NCI-H1417 (cell line): ENCODE measurements at places on chromosomes 1 and 21.

- DNase-seq, result no peak
Observed at GRCh38 chr1:246448373-246448772, 58.7 kb downstream of the SMYD3 start.

- no peak for DNase-seq
Observed at GRCh38 chr1:58058323-58058722, 488.2 kb downstream of the OMA1 start.

GRCh38 chr1:87334351-87335174 lies 5.9 kb downstream of the LMO4 start:
- peak; percentile 80 for DNase-seq

DNA sequence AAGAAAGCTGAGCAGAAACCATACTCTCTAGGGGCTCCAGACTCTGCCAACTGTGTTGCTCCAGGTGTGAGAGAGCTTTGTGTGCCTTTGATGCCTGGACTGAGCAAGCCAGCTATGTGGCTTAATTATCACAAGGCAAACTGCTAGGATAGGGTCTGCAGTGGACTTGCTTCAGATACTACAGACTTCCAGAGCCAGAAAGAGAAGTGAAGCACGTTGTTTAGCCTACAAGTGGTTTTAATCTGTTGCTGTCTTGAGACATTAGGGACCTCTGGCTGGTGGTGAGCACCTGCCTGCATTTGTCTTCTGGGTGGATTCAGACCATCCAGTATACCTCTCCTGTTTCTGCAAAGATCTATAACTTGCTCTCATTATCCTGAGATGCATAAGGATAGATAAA lies 353.4 kb upstream of the PLXNA2 start:
- DNase-seq, result peak; percentile 14

DNA sequence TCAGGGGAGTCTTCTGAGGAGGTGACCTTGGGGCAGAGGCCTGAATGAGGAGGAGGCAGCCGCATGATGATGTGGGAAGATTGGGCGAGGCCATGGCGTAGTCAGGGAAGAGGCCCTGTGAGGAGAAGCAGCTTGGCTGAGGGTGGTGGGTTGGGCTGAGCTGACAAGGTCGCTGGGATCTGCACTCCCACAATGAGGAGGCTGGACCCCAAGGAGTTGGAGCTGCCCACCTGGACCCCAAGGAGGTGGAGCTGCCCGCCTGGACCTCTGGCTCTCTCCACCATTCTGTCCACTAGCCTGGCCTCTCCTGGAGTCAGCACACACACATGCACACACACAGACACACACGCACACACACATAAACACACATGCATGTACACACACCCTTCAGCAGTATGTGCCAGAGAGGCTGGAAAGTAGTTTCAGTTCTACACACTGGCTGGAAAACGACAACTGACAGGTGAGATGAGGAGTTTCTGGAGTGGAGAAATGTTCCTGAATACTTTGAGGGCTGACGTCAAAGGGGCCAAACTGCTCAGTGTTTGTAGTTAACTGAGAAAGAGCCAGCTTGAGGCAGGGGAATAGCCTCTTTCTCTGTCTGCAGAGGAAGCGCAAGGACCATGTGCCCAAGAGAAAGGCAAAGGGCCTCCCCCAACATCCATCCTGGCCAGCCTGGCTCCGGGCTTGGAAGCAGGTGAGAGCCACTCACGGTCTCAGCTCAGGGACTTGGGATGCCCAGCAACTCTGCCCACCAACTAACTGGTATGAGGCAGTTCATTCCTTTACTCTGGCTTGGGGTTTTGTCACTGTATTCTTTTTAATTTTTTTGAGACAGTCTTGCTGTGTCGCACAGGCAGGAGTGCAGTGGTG lies 7.1 kb downstream of the SMPDL3B start:
- DNase-seq, result no peak

GRCh38 chr1:112628516-112628915 lies 8.9 kb downstream of the CAPZA1 start:
- DNase-seq, result no peak

DNA sequence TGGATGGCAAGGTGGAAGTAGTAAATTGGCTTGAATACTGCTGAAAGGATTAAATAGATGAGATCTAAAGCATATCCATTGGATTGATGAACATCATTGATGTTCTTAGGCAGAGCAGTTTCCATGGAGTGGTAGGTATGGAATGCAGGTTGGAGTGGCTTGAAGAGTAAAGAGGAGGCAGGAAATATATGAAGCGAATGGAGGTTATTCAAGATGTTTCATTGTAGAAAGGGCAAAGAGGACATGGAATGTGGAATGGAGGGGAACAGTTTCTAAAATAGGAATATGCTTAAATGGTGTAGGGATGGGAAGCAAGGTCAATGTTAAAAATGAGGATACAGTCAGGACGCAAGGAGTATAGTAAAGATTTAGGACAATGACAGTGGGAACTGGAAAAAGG lies 6.1 kb downstream of the OSBPL9 start:
- DNase-seq, result peak; percentile 19

GRCh38 chr1:201515062-201515750 lies 8.3 kb upstream of the CSRP1 start:
- DNase-seq, result no peak

DNA sequence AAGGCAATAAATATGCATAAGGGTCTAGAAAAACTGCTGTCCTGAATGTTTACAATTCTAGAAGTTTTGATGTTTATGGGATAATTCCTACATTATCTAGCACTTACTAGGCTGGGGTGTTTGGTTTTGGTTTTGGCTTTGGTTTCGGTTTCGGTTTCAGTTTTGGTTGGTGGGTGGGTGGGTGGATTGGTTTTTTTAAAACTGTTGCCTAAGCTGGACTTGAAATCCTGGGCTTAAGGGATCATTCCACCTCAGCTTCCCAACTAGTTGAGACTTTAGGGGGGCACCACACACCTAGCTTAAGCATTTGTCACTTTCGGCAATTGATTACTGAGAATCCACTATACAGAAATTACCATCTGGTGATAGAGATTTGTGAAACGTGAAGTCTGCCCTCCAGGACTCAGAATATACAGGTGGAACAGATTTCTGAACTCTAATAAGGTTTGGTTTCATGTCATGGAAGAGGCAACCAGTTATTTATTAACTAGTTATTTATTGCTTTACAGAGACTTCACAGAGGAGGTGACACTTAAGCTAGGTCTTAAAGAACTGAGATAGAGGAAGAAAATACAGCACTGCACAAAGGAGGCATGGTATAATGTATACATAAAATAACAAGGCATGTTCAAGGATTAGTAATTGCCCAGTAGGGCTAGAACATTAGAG lies 69.6 kb downstream of the PIK3R3 start:
- DNase-seq, result no peak

GRCh38 chr1:24540906-24541710 lies 14.8 kb upstream of the NCMAP start:
- DNase-seq, result no peak

DNA sequence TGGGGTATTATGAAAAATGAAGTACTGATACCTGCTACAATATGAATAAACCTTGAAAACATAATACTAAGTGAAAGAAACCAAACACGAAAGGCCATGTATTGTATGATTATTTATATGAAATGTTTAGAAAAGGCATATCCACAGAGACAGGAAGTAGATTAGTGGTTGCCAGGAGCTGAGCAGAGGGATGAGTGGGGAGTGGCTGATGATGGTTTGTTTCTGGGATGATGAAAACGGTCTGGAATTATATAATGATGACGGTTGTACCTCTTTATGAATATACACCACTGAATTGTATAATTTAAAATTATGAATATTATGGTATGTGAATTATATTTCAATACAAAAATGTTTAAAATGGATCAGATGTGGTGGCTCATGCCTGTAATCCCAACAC lies 63.8 kb upstream of the MPC2 start:
- no peak for DNase-seq

- peak; percentile 85 for DNase-seq
Observed at GRCh38 chr1:31548907-31549808, 27.2 kb upstream of the TINAGL1 start.

DNA sequence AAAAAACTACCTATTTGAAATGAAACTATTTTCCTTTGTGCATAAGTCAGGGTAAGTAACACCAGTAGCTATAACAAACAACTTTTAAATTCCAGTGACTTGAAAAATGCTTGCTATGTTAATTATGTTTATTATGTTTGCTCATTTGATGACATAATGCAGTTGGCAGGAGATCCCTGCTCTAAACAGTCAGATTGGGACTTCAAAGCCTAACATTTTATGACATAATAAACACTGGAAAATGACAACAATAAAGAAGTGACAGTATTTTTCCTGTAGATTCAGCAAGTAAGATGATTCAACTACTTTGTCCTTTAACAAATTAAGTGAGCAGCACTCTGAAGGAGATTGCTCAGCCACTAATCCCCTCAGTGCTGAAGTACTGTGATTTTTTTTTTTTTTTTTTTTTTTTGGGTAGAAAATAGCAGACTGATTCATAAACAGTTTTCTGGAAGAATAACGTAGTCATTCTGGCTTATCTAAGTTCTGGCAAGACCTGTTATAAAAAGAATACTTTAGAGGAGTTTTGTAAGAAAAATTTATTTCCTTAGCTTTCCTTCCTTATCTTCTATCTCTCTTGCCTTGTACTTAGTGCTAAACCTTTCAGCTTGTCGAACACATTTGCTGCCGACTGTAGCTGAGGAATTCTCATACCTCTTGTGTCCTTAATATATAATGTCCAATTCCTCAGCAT lies 207.2 kb downstream of the PTGER3 start:
- no peak for DNase-seq

DNA sequence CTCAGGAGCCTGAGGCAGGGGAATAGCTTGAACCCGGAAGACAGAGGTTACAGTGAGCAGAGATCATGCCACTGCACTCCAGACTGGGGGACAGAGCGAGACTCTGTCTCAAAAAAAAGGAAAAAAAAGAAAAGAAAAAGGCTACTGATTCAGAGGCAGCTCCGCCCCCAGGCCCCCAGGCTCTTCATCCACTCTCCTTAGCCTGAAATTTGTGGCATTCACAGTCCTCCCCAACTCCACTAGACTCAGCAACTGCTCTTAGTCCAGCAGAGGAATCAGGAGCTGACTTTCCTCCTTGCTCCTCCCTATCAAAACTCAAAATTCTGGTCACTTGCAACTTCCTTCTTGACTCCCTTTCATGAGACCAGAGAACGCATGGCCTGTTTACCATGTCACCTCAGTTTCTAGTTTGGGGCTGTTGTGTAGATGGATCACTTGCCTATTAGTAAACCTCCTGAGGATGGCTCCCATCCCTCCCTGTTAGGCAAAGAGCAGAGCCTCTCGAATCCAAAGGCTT lies 27.1 kb downstream of the PCAT6 start:
- no peak for DNase-seq

- no peak for DNase-seq
Observed at GRCh38 chr1:231719485-231720183, 93.0 kb downstream of the DISC1 start.

DNA sequence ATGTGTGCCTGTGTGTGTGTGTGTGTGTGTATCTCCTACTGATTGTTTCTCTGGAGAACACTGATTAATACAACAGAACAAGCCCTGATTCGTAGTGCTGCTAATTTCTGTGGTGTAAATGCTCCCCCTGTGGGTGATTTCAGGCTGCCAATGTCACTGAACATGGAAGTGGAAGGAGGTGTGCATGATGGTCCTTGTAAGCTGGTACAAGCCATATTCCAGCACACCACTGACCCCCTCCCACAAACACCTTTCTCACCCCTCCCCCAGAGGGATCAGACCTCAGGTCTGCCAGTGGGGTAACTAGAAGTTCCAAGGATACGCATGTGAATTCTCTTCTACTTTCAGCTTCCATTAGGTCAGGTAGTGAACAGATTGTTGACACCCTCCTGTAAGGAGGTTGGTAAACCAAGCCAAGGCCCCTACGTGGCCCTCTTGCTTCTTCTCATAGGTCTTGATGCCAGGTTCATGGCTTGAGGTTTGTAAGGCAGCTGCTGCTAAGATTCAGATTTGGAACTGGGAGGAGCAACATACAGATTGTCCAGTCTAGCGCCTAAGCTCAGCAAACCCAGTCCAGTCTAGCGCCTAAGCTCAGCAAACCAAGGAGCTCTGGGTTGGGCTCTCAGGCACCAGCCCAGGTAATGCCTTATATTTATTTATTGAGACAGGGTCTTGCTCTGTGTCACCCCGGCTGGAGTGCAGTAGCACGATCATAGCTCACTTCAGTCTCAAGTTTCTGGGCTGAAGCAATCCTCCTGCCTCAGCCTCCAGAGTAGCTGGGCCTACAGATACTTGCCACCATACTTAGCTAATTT lies 38.7 kb downstream of the DHCR24 start:
- no peak for DNase-seq

DNA sequence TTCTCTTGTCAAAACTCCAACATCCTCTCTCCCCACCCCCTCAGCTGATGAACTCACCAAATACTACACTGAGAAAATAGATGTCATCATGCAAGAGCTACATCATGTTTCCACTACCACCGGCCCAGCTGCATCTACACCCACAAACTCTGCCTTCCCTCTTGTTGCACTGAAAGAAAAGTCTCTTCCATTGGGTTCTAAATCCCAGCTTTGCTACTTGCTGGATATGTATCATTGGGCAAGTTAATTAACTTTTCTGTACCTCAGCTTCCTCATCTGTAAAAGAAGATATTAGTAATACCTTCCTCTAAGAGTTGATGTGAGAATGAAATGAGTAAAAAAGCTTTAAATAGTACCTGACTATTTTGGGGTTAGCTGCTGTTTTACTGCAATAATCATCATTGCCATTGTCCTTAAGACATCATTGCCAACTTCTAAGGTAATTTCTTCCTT lies 108.6 kb downstream of the OLFML2B start:
- DNase-seq, result no peak

DNA sequence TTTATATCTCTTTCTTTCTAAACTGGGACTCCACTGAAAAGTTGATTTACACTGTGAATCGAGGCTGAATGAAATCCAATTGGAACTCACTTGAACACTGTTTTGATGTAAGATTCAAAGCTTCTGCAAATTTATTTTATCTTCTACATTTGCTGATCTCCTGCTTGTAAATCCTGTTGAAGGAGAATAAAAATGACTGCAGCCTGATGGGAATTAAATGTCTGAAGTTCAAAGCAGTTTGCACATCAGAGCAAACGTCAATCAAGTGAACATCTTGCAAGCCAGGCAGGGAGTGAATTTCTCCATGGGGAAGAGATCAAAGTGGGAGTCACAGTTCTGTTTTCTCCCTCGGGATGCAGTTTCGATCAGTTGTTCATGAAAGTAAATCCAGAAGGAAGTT lies 127.2 kb downstream of the CACHD1 start:
- no peak for DNase-seq

DNA sequence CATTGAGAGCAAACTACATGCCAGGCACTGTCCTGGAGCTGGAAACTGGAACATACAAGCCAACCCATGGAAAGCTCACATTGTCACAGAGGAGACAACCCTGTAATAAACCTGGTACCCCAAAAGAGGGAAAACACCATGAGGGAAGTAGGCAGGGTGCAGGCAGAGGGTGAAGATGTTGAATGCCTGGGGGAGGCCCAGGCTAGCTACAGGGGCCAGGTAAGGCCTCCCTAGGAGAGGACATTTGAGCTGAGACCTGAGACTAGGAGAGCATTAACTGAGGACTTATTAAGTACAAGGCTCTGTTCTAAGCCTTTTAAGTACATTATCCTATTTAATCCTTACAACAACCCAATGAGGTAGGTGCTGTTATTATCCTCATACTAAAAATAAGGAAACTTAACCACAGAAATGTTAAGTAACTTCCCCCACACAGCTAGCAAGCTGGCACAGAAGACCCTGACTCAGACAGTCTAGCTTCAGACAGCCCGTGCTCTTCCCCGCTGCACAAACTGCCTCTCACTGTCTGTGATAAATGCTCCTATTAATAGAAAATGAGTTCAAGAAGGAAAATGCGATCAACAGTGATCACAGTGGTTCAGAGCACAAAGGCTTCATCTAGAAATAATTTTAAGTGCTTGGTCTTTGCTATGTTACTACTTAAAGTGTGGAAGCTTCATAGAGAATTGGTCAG lies 41.8 kb downstream of the ZNF281 start:
- no peak for DNase-seq
